Dorsolateral prefrontal cortex (tissue), 122 donors: ENCODE measurements at places on chromosomes 1 and 21. TPM values are rescaled to one million over a fixed set of nuclear protein-coding genes. Genes with fewer than 3 reads are reported as not detected.

- no peak for DNase-seq
Measured at GRCh38 chr1:192627901-192628300, 8.0 kb upstream of the RGS13 start.

DNA sequence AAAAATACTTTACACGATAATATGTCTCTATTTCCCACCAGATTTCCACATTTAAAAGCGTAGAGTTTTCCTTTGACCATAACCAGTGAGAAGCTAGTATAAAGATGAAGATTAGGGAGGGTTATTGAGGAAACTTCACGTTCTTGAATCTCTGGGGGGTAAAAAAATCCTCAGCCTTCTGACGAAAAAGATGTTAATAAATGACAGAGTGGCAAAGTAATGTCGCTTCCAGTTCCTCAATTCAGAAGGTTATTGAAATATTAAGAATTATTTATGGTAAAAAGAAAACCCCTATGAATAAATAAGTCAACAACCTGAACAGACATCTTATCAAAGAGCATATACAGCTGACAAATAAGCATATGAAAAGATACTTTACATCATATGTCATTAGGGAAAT is 241.0 kb downstream of the GPATCH2 start:
- no peak for DNase-seq

- DNase-seq, result no peak
Measured at GRCh38 chr1:58089898-58090534, 456.5 kb downstream of the OMA1 start.

GRCh38 chr21:37273440-37273839 is 6.3 kb upstream of the VPS26C start:
- DNase-seq, result no peak

DNA sequence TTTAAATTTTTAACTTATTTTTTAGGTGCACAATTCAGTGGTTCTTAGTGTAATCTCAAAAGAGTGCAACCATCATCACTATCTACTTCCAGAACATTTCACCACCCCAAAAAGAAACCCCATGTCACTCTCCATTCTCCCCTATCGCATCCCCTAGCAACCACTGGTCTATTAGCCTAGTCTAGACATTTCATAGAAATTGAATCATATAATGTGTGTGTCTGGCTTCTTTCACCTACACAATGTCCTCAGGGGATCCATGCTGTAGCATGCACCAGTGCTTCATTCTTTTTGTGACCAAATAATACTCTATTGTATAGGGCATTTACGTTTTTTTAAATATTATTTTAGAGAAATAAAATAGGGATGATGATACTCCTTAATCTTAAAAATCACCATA is 64.7 kb downstream of the JAK1 start:
- DNase-seq, result no peak

DNA sequence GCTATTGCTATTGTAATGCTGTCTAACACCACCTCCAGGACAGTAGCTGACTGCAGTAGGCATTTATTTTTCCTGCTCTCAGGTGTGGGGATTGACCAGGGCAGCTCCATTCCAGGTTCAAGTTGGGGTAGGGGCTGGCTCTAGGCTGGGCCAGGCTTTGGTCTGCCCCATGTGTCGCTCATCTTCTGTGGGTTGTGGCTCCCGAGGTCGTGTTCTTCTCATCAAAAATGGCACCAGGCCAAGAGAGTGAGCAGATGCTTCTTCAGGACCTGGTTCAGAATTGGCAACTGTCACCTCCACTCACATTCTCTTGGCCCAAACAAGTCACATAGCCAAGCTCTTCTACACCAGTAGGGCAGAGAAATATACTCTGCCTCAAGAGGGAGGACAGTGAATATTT is 133.7 kb downstream of the PTPRU start:
- no peak for DNase-seq

HPCA gene
- total RNA-seq, result 219 TPM
